ENCODE measurements at places on chromosomes 3 and 15.
A peak's percentile ranks its signal among the peaks of the same experiment; 100 is the strongest.

GRCh38 chr3:10695595-10696285 is 120.3 kb upstream of the SLC6A11 start:
- no peak for DNase-seq

GRCh38 chr3:88075497-88075896 is 16.4 kb downstream of the ZNF654 start:
- DNase-seq, result no peak

GRCh38 chr15:79526376-79526775 is 94.2 kb downstream of the MINAR1 start:
- DNase-seq, result no peak

DNA sequence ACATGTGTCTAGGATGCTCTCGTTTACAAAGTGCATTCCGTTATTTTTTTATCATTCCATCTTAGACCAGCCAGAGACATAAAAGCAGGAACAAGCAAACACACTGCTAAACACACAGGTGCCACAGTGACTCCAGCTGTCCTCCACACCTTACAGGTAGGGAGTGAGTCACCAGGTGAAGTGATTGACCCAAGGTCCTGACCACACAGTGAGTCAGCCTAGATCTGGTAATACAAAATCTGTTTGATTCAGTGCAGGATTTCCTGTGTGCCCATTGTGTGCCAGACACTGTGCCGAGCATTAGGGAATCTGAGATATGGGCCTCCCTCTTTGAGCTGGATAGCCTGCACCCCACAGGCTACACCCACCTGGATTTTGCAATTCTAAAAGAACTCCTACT is 16.7 kb upstream of the BFSP2 start:
- DNase-seq, result no peak

DNA sequence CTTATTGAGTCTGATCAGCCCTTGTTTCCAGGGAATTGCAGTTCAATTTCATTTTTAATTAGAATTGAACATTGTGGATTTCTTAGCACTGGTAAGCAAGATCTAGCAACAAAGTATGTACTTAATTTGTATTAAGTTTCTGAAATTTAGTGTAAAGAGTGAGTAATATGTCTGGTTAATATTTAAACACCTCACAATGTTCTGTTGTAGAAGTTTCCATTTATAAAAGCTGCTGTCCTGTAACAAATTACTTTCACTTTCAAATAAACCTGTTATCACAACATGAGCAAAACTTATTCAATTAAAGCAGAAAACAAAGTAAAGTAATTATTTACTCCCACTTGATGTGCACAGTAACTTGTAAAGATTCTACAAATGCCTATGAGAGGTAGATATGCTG is 448.5 kb downstream of the NAALADL2 start:
- no peak for DNase-seq

GRCh38 chr15:58505581-58505980 is 73.8 kb downstream of the LIPC start:
- DNase-seq, result no peak

DNA sequence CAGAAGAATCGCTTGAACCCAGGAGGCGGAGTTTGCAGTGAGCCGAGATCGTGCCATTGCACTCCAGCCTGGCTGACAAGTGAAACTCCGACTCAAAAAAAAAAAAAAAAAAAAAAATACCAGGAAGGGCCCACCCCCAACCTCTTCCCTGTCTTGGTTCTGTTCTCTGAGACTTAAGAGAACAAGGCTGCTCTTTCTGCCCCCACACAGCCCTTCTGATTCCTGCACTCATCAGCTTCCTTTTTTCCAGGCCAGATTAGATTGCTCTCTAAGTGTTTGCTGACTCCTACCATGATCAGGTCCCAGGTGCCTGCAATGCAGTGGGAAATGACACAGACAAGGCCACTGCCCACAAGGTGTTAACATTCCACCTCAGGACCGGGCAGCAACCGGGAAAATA is 13.0 kb downstream of the TMEM44 start:
- DNase-seq, result no peak

GRCh38 chr3:113304856-113305540 is 93.6 kb downstream of the BOC start:
- DNase-seq, result no peak

GRCh38 chr3:194777729-194778128 is 92.0 kb downstream of the FAM43A start:
- no peak for DNase-seq

- no peak for DNase-seq
These were observed 406.2 kb downstream of the RBMS3 start for GRCh38 chr3:29686889-29687592.

DNA sequence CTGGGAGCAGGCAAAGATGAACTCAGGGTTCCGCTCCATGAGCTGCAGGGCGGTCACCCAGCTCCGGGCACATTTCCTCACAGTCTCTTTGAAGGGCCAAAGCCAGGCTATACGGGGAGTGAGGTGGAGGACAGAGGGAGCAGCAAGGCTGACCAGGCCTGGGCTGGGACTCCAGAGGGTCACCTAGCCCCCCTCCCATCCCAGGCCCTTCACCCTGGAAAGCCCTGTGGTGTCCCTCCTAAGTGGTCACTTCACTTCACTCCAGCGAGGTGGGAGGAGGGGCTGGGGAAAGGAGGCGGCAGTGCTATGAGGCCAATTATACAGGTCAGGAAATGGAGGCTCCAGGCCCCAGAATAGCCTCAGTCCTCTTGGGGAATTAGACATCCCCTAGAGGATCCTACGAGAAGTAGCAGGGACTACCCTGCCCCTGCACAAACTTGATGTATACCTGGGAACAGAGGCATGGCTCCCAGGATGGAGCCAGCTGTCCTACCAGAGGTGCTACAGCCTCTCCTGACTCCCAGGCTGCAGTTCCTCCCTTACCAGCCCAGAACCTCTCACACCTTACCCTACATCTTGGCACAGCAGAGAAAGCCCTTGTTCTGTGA is 5.7 kb downstream of the MAN2C1 start:
- no peak for DNase-seq

GRCh38 chr3:110139821-110140220 is 802.5 kb upstream of the DPPA4 start:
- no peak for DNase-seq

DNA sequence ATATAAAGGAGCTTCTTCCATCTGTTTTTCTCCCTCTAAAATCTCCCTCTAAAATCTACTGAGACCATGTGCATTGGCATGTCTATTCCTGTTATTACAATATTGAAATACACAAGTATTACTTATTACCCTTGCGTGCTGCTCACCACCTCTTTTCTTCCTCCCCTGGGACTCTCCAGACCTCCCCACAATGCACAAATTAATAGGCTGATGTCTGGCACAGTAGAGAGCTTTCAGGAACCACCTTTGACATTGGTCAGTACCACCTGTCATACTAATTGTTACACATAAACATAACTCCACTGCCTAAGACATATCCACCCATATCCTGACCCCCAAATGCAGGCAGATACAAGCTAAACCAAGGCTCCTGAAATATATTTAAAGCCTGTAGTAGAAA is 722.6 kb downstream of the FHIT start:
- DNase-seq, result no peak

DNA sequence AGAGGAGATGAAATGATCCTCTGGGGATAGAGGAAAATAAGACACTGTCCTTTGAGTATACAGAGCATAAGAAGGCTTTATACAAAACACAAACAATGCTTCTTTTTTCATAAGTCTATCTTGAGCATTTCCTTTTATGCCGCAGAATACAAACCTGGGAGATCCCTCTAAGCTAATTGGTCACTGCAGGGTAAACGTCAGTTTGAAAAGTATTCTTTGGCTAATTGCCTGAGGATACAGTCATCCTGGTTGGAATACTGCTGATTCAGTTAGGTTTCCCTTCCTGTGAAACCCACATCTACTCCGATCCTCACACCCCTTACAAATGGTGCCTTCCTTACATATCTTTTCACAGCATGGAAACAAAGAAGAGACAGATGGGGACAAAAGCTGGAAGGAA is 10.6 kb downstream of the WNT5A start:
- DNase-seq, result no peak

GRCh38 chr15:79474252-79474651 is 42.1 kb downstream of the MINAR1 start:
- no peak for DNase-seq

- DNase-seq, result no peak
These were observed 350.5 kb downstream of the EPHB1 start for GRCh38 chr3:135145581-135145980.

GRCh38 chr3:135895734-135896121 is 69.8 kb upstream of the PPP2R3A start:
- DNase-seq, result no peak

GRCh38 chr3:185656321-185656840 is 70.3 kb downstream of the SENP2 start:
- no peak for DNase-seq

- no peak for DNase-seq
These were observed 7.2 kb upstream of the TIMP4 start for GRCh38 chr3:12165909-12166308.

- DNase-seq, result no peak
These were observed 3.0 kb upstream of the EDEM1 start for GRCh38 chr3:5184499-5184898.

DNA sequence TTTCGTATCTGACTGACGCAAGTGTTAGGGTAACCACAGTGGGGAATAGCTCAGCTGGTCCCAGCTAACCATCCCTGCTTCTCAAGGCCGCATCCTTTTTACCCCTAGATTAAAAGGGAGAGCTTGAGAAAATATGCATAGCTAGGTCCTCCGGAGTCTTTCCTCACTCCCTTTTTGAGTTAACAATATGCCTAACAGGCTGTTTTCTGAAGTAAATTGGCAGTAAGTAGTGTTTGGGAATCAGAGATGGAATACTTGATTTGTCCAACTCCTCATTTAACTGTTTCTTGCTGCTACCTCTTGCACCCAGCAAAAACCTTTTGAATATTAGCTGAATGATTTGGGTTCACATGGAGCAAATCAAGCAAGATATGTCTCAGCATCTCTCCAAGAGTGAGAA is 326.1 kb downstream of the LPP start:
- no peak for DNase-seq

- DNase-seq, result no peak
These were observed 920.6 kb downstream of the ROBO1 start for GRCh38 chr3:78847203-78847602.

- no peak for DNase-seq
These were observed 90.1 kb upstream of the ARL6 start for GRCh38 chr3:97674461-97674860.

GRCh38 chr3:72830452-72831223 is 17.6 kb downstream of the SHQ1 start:
- DNase-seq, result no peak

GRCh38 chr15:22949074-22949547 is 31.1 kb downstream of the CYFIP1 start:
- no peak for DNase-seq

DNA sequence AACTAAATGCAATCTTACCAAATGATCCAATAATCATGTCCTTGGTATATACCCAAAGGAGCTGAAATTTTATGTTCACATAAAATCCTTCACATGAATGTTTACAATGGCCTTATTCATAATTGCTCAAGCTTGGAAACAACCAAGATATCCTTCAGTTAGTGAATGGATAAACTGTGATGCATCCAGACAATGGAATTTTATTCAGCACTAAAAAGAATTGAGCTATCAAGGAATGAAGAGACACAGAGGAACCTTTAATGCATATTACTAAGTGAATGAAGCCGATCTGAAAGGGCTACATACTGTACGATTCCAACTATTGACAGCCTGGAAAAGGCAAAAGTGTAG is 168.4 kb downstream of the PDE8A start:
- DNase-seq, result no peak

GRCh38 chr3:20648921-20649381 is 462.9 kb upstream of the SGO1 start:
- no peak for DNase-seq

- no peak for DNase-seq
These were observed 2.7 kb upstream of the BAHD1 start for GRCh38 chr15:40437752-40438687.

- no peak for DNase-seq
These were observed 83.3 kb downstream of the FGF7 start for GRCh38 chr15:49506341-49506740.

- no peak for DNase-seq
These were observed 361.6 kb downstream of the RBMS3 start for GRCh38 chr3:29642393-29643033.

DNA sequence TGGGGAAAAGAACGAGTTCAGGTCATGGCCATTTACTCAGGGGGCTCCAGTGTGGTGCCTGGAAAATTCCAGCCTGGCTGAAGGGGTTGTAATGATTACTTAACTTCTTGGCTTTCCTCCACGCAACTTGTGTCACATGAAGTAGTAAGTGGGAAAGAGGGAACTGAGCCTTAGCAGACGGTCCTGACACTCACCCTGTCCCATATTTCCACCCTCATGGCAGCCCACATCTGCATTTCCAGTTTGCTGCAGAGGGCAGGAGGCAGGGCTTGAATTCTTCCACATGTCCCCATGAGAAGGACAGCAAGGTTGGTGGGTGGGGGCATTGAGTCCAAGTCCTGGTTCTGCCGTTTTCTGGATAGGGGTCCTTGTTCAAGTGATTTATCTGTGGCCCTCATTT is 7.8 kb upstream of the CAMP start:
- DNase-seq, result no peak

DNA sequence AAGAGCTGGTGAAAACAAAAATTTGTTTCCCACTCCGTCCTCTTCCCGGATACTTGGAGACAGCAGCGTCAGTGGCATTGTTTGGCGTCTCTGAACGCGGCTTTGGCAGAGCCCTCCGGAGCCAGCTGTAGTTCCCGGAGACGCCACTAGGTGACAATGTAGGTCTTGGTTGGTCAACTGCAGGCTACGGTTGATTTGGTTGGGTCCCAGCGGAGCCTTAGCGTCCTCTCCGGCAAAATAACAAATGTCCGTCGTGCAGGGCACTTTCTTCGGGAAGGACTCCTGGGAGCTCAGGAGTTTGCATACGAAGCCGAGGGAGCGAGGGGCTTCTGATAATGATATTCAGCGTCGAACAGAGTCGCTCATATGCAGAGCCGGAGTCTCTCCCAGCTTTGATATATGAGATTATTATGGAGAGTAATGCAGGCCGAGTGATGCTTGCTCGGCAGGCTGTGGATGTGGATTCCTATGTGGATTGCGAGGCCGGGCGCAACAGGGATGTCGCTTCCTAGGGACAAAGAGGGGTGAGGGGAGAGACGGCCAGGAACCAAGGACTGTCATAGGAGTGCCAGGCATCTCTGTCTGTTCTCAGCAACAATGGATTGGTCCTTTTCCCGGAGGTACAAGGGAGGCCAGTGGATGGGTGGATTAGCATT is 74.8 kb downstream of the IL20RB start:
- peak; percentile 80 for DNase-seq
